HTR-8/SVneo (cell line): ENCODE measurements at places on chromosomes 11 and 22.

- DNase-seq = no peak
Observed at GRCh38 chr11:118200901-118201680, 23.7 kb downstream of the JAML start.

DNA sequence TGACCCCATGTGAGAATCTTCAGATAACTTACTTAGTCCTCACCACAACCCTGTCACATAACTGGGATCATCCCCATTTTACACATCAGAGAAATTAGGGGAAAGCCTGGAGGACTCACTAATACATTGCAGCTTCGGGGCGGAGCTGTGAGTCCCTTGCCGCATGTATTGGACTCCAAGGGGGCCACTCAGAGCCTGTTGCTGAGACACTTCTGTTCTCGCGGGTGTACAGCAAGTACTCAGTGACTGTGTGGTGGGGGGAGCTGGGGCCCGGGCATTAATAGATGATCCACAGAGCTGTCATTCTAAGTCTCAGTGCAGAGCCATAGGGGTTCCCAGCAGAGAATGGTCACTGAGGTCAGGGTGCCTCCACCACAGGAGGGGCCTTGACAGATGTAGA lies 13.5 kb downstream of the OAF start:
- DNase-seq = no peak

GRCh38 chr11:81874635-81875034 lies 859.0 kb downstream of the FAM181B start:
- DNase-seq = no peak

DNA sequence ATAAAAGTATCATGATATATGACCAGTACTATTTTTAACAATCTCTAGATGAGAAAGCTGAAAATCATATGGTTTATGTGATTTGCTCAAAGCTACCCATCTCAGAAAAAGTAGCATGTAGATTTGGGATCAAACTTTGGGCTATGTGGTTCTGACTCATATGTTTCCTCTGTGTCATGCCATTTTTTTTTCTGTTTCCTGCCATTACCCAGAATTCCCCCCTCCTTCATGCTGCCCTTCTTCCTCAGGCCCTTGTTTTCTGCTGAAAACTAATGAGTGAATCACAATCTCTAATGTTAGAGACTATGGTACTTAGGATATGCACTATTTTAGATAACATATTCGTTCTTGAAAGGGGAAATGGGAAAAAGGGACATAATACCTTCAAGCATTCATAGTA lies 80.7 kb downstream of the JRKL start:
- no peak for DNase-seq

GRCh38 chr22:43990044-43990443 lies 34.1 kb upstream of the PARVB start:
- DNase-seq = no peak

GRCh38 chr11:133133050-133133449 lies 399.3 kb downstream of the OPCML start:
- DNase-seq = no peak

GRCh38 chr11:5369789-5370188 lies 13.8 kb upstream of the OR51M1 start:
- peak; percentile 26 for DNase-seq

GRCh38 chr11:94790661-94791180 lies 22.6 kb downstream of the AMOTL1 start:
- no peak for DNase-seq
